ENCODE measurements at places on chromosomes 13 and 19. TPM values are rescaled to one million over a fixed set of nuclear protein-coding genes. Genes with fewer than 3 reads are reported as not detected.

The KLK4 gene
- total RNA-seq: not detected

DNA sequence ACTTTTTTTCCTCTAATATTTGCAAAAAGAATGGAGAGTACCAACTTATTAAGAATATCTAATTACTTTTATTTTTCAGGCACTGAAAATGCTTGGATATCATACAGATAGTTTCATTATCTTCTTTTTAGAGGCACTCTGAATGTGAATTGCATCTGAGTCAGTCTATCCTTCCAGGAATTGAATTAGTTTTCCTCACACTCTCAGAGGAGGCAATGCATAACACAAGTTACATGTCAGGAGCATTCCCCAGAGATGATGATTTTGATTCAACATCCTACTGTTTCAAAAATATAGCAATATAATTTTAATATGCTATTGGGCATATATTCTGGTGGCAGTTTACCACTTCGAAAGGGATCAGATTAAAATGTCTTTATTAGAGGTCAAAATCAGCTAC, 1315.4 kb downstream of the PCDH9 start:
- H3K4me3 ChIP-seq: no peak overlapping the region
- H3K4me1 ChIP-seq: no peaks in the 10 kb centered on the region
- H3K27me3 ChIP-seq: no peaks in the 10 kb centered on the region
- DNase-seq: no peak

GRCh38 chr13:99446242-99446641, 55.0 kb upstream of the TM9SF2 start:
- peaks cover 26% of the 10 kb centered on the region for H3K4me1 ChIP-seq
- H3K36me3 ChIP-seq: peaks cover 15% of the 10 kb centered on the region
- DNase-seq: no peak
- H3K27ac ChIP-seq: no peak overlapping the region
- H3K27me3 ChIP-seq: peaks cover 3% of the 10 kb centered on the region

DNA sequence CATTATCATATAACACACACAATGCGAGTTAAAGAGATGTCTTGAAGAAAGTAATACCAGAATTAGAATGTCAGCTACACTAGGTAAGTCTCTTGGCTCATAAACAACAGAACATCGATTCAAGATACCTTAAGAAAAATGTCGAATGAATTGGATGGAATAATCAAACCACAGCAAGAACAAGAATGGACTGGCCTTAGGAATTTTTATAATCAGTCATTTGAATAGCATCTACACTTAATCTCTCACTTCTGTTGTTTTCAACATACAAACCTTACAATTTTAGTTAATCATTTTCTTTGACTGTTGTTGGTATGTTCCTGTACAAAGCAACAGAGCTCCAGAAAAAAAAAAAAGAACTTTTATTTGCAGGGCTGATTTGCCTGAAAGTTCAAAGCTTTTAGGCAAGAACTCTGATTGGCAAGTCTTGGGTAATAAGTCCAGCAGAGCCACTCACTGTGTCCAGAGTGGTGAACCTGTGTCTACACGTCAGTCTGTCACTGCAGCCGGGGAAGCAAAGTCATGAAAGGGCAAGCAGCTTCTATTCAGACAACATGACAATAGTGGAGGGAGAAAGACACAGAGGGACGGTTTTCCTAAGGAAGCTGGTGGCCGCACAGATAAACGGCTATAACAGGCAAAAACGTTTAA, 1026.1 kb upstream of the MIR17HG start:
- H3K27me3 ChIP-seq: no peaks in the 10 kb centered on the region
- no peak for DNase-seq
- no peak overlapping the region for H3K4me3 ChIP-seq
- H3K4me1 ChIP-seq: no peaks in the 10 kb centered on the region

Data from activated CD4-positive, alpha-beta memory T cell treated with anti-CD3 and anti-CD28 coated beads, Interleukin-2, amount 10 ng/mL, durations not matched to agents 7 days and 5 days (primary cell).